ENCODE measurements at places on chromosomes 5 and 9.

DNA sequence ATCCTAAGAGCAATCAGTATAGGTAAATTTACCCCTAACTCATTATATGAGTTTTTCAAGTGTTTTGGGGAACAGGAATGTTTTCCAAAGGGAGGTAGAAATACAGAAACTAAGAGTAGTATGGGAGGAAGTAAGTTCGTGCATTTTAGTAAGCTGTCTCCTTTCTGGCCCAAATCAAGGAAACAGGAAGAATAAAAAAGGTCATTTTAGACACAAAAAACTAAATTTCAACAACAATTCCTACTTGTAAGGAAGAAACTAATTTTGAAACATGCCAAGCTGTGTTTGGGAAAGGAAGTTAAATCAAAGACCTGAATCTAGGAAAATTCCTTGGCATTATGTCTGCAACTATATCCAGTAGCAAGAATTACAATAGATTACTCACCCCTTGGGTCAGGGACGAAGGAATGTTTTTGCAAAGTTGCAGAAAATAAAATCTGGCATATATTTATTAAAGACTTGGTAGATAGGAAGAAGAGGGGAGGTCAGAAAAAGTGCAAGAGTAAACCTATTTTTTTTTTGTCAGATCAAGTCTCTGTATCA is 6.5 kb upstream of the RPS6 start:
- DNase-seq: no peak

GRCh38 chr9:4371108-4371507 is 71.2 kb upstream of the GLIS3 start:
- DNase-seq: no peak

GRCh38 chr5:16497546-16497945 is 31.9 kb upstream of the ZNF622 start:
- DNase-seq: no peak

- no peak for DNase-seq
These were observed 5.5 kb downstream of the TTLL11 start for GRCh38 chr9:122087406-122088200.

DNA sequence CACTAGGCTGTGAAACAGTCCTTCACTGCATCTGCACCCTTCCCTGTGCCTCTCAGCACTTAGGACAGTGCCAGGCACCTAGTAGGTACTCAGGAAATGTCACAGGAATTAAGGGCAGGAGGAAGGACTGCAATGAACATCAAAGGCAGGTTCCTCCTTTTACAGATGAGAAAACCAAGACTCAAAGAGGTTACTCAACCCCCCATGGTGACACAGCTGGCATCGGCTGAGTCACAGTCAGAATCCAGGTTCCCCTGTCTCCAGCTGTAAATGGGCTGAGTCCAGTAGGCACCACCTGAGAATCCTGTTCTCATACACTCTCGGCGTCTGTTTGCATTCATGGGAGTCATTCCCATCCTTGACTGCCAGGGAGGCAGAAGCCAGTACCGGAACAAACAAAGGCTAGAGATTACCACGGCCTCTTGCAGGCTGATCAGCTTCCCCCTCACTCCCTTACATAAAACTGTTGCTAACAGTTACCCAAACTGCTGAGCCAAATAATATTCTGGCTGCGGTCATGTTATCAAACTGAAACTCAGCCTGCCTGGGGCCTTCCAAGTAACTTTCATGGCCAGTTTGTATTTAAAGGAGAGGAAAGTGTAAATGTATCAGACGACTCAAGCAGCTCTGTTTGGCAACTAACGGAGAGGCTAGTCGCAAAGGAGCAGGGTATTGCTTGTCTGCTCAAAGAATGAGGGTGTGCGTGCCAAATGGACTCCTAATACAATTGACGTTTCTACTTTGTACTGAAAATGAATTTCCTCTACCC is 201.7 kb downstream of the PAPPA start:
- no peak for DNase-seq

DNA sequence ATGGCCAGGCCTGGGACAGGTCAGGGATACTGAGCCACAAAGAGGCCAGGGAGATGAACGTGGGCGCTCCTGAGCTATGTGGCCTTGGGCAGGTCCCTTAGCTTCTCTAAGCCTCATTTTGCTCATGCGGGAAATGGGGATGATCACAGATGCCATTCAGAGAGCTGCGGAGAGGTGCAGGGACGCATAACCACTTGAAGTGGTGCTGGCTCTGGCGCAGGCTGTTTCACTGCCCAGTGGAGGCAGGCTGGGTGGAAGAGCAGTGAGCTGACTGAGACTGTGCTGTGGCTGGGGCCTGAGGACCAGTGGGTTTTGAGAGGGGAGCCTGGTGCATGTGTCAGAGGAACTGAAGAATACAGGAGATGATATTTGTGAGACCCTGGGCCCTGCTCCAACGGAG is 18.4 kb downstream of the CXXC5 start:
- DNase-seq: no peak

- DNase-seq: no peak
These were observed 290.3 kb upstream of the SGCD start for GRCh38 chr5:156036640-156037039.

DNA sequence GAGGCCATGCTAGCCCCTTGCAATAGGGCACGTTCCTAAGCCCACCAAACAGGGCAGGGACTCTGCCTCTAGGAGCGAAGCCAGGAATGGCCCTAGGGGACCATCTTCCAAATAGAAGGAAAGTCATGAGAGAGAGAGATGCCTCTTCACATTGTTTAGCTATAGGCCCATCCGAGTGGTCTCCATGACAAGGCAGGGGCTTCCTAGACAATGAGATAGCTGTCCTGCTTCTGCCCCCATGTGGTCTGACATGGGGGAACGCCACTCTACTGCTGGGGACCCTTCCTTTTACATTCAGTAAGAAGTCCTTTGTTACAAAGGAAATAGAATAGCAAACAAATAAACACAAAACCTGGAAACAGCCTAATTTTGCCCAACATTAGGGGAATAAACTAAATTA is 17.9 kb upstream of the KIF4B start:
- no peak for DNase-seq

DNA sequence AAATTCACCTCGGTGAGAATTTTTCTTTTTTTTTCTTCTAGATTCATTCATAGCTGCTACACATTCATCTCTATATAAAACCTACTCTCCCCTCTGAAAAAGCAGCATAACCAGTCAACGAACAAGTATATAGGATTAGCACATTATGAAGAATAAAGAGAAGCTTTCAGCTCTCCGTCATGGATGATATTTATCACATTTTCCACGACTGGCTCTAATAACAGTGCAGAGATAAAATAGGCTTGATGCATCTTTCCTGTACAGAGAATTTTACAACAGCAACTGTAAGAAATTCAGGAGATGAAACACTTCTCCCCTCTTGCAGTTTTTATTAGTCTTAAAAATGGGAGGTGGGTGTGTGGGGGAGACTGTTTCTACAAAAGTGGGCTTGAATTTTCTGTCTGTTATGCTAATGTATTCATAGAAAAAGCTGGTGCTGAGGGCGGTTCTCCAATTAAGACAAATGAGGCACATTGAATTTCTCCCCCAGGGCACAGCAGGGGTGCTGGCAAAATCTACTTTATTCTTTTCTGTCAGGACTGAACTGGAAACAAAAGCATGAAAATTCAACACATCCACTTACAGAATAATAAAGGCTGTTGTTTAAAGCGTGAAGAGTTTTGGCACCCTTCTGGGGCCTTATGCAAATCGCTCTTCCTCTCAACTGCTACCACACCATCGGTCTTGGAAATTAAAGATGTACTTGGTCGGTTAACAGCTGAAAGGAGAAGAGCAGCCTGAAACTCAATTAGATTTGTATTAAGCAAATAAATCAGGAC is 233.9 kb upstream of the ZNF608 start:
- DNase-seq: no peak

- no peak for DNase-seq
These were observed 39.6 kb downstream of the ZNF608 start for GRCh38 chr5:124706729-124707361.

DNA sequence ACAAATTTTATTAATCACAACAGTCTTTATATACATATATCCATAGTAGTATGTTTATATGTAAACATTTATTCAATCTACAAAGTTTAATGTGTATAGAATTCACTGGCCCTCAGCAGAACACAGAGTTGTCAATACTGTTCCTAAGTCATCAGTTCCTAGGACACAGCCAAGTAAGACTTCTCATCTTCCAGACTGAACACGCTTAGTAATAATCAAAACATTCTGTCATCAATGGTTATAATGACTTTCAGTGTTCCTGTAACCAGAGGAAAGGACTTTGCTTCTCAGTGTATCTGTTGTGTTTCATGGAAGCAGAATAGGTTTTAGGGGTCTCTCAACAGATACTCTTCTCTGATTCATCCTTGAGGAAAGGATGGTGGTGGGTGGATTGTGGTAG is 82.2 kb downstream of the SMIM23 start:
- no peak for DNase-seq

DNA sequence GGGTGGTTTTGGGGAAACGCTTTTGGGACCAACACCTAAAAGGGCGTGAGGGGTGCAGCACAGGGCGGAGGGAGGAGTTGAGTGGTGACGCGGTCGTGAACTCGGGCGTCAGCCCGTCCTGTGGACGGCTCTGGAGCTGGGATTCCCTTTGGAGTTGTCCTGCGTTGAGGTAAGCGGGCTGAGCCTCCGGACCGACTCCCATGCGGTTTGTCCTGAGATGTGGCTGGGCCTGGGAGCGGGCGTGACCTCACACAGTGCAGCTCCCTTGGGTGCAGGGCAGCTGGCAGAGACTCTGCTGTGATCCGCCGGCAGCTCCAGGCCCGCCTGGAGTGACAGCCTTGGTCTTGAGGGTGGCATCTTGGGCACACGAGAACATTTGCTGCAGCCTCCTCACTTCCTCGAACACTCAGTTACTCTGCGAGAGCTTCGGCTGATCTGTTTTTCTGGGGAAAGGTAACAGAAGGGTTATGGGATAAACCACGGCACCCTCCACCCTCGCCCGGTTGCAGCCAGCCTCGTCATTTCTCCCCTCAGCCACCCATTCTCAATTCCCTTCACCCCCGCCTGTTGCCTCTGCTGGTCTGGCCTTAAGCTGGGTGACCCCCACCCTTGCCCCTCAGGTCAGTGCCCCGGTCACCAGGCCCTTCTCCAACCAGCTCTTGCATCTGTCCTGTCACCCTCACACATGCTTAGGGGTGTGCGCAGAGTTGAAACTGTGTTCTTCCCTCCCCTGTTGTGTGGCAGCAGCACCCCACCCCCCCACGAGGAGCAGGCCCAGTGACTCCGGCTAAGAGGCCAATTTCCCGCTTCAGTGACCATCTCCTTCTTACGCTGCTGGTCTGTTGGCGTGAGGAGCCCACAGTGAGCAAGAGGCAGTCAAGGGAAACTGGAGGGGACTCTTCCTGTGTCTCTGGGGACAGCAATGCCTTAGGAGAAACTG is 94.2 kb upstream of the COL5A1 start:
- DNase-seq: no peak

DNA sequence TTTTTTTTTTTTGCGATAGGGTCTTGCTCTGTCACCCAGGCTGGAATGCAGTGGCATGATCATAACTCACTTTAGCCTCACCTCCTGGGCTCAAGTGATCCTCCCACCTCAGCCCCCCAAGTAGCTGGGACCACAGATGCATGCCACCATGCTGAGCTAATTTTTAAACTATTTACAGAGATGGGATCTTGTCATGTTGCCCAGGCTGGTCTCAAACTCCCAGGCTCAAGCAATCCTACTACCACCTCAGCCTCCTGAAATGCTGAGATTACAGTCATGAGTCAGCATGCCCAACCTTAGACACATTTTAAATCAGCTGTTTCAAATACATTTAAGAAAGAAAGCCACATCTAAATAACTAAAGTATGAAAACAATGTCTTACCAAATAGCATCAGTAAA is 439.0 kb downstream of the EBF1 start:
- no peak for DNase-seq

GRCh38 chr5:97355775-97356174 is 172.7 kb upstream of the RIOK2 start:
- no peak for DNase-seq

DNA sequence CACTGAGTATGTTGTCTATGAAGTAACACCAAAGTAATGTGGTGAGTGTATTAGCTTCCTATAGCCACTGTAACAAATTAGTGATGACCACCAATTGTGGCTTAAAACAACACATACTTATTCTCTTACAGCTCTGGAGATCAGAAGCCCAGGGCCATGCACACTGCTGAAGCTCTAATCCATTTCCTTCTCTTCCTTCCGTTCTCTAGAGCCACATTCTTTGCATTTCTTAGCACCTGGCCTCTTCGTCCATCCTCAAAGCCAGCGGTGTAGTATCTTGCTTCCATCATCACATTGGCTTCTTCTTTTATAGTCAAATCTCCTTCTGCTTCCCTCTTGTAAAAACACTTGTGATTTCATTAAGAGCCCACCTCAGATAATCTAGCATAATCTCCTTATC is 230.3 kb upstream of the RFX3 start:
- DNase-seq: no peak

DNA sequence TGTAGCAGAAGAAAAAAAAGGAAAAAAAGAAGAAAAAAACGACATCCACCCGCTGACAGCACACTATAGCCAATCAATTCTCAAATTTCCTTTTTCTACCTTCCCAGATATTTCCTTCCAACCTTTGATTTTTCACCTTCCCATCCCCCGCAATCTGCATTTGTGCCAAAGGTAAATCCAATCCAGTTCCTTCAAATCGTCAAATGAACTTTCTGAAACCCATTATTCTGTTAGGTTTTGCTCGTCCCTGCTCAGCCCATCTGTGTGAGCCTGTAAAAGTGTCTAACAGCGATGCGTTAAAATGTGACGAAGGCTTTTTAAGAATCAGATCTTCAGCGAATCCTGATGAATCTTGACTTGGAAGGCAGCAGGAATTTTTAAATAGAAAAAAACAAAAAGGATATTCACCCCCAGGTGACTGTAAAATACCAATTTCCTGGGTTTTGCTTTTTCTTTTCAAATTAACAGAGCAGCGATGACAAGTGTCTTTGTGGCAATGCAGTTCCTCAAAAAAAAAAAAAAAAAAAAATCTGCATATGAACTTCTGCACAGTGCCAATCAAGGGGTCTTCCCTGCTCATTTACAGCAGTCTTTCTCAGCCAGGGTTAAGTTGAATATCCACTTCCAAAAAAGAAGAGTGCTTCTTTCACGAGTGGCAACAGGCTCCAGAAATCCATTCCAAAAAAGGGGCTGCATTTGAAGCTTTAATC is 367 bp upstream of the SHC3 start:
- DNase-seq: no peak

- DNase-seq: no peak
These were observed 477.9 kb downstream of the ACTL7B start for GRCh38 chr9:108377881-108378280.

DNA sequence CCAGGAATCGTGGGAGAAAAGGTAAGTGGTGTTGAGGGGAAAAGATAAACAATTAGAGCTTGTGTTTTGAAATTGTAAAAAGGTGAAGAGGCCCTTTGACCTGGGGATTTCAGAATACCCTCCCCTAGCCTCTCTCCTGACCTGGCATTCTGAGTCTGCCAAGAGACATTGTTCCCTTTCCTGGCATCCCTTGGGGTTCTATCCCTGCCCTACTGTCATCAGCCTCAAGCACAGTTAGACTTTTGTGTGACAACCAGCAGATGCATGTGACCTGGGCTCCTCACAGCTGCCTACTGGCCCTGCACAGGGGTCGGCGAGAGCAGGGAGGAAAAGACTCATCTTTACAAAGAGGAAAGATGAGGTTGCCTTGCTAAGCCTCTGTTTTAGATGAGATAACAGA is 72.2 kb upstream of the ORM1 start:
- DNase-seq: no peak
